T-helper 22 cell (primary cell): ENCODE measurements at places on chromosomes 1 and 21.

DNA sequence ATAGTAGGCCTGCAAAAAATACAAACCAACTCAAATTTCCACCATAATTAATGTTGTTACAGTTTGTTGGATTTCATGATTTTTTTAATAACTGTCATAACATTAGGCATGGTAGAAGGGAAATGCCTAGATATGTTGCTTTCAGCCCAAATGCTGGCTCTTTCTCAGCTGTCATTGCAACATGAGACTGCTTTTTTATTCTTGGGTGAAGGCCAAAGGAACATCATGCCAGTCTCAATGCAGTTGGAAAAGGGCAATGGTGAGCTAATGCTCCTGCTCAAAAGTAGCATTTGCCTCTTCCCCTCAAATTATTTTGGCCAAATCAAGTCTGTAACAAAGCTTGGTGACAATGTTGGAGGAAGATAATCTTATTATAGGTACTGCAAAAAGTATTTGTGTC lies 877.7 kb upstream of the PRMT6 start:
- no peak for DNase-seq

GRCh38 chr1:108719656-108720435 lies 7.1 kb downstream of the FNDC7 start:
- no peak for DNase-seq

- DNase-seq = no peak
Observed at GRCh38 chr1:36115931-36116330, 9.1 kb downstream of the COL8A2 start.

- no peak for DNase-seq
Observed at GRCh38 chr1:89347296-89347695, 16.6 kb upstream of the GBP6 start.
